ENCODE measurements at places on chromosomes 12 and 14.

- no peak for DNase-seq
Measured at GRCh38 chr14:52349731-52350130, 35.6 kb downstream of the PTGER2 start.

GRCh38 chr12:51695241-51696010, 104.4 kb downstream of the SCN8A start:
- no peak for DNase-seq

GRCh38 chr12:41514907-41515306, 326.8 kb downstream of the PDZRN4 start:
- no peak for DNase-seq

GRCh38 chr14:105499256-105500035, 8.4 kb downstream of the TEDC1 start:
- no peak for DNase-seq
